Activated naive CD4-positive, alpha-beta T cell (primary cell): ENCODE measurements at places on chromosomes 3 and 15.
A peak's percentile ranks its signal among the peaks of the same experiment; 100 is the strongest.

DNA sequence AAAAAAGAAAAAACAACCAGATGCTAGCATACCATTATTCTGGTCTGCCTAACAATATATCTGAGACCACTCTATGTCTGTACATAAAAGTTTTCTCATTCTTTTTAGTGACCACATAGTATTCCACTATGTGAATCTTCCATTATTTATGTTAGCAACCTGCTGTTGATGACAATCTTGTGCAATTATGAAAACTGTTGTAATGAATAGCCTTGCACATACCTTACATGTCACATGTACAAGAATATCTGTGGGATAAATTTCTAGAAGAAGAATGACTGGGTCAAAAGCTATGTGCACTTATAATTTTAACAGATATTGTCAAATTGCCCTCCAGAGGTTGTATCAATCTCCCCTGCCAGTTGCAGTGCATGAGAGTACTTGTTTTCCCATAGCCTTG, 62.5 kb downstream of the ARHGAP31 start:
- no peak for DNase-seq

GRCh38 chr15:77038312-77039216, 32.3 kb downstream of the TSPAN3 start:
- no peak for DNase-seq

GRCh38 chr3:18489939-18490338, 64.8 kb upstream of the SATB1 start:
- no peak for DNase-seq

DNA sequence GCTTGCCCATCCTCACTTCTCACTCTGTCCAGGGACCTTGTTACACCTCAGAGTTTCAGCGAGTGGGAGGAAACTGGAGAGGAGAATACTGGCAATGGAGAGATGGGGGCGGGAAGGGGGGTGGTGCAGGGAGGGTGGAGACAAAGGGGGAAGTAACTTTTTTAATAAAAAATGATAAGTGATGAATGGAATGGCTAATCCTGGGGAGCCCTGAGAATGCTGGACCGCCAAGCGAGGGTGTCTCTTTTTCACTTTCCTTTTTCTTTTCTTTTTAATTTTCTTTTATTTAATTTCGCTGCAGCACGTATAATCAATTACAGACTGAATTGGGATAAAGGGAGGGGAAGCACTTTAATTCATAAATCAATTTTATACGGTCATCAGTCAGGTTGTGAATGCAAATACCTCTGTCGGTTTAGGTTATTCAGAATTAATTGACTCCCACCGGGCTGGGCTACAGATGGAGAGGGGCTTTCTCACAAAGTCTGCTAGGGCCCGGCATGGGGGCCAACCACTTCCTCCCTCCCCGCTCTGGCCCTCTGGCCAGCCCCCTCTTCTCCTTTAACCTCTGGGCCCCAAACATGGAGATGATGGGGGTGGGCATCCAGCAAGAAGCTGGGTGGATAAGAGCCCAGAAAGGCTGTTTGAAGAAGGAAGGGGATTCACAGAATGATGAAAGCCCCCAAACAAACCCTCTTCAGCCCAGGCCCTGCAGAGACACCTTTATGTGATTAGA, 106.8 kb upstream of the BOC start:
- DNase-seq = no peak

DNA sequence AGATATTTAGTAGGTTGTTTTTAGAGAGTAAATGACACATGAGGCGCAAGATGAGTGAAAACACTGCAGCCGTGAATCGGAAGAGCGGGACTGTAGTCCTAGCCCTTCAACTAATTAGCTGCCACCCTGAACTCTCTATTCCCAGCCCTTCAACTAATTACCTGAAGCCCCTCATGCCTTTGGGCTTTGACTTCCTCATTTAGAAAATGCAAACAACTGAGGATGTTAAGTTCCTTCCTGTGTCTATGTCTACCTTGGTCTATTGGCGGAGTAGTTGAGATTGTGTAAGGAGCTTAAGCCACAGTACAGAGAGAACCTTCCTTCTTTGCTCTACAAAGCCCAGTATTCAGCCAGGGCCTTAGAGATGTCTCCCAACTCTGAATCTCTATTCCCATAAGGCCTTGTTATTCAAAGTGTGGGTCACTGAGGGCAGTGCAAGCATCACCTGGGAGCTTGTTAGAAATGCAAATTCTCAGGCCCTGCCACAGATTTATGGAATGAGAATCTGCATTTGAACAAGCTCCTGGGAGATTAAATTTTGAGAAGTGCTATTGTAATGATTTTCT, 71.8 kb upstream of the SCN5A start:
- no peak for DNase-seq

DNA sequence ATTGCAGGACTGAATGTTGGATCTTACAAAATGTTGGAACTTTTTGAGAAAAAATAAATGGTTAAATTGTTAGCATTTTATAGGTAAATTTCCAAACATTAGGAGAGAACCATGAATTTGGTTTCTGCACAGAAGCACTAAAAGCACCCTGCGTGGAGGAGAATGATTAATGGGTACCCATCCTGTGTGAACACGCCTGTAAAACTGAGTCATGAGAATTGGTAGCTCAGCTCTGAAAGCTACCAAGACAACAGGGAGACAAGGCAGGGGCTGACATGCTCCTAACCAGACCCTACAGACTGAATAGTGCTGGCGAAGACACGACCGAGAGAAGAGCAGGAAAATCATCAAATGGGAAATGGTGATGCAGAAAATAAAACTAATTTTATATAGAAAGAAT, 32.4 kb upstream of the MTMR10 start:
- no peak for DNase-seq

DNA sequence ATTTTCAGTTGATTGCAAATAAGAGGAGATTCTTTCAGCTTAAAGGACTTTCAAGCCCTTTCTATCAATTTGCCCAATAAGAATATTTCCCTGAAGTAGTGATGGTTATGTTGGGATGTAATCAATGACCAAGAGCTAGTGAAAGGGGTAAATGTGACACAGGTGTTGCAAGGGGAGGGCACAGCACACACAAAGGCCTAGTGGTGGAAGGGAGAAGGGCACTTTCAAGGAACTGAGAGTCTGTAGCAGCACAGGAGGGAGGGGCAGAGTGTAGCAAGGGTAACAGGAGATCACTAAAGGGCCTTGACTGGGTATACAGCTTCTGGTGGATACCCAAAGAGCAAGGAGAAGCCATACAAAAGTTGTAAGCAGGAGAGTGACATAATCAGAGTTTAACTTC, 217.8 kb upstream of the ARHGEF26 start:
- DNase-seq = no peak

DNA sequence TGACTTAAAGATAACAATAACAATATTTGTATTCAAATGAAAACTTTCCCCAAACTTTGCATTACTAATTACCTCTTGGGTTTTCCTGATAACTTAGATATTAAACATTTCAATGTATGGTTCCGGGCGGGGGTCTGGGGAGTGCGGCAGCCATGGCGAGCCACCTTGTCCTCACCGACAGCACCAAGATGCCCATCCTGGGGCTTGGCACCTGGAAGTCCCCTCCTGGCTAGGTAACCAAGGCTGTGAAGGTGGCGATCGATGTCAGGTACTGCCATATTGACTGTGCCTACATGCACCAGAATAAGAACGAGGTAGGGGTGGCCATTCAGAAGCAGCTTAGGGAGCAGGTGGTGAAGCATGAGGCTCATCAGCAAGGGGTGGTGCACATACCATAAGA, 478.7 kb downstream of the CNTN3 start:
- DNase-seq = no peak

GRCh38 chr3:127012091-127012490, 29.2 kb downstream of the PLXNA1 start:
- no peak for DNase-seq

- DNase-seq = no peak
Measured at GRCh38 chr3:65883613-65884012, 155.1 kb downstream of the MAGI1 start.

DNA sequence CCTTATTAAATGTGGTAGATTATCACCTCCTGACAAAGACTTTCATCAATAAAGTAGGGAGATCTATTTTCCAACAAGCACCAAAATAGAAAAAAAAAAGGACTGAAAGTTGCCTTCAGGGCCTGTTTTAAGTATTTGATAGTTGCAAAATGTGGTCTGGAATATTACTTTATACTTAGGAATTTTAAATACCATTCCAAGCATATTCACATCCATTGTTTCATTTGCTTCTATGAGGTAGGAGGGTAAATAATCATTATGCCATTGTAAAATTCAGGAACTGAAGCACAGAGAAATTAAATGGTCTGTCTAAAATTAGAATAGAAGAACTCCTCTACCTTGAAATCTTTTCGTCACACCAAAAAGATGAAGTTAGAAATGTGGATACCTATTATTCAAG, 110.0 kb downstream of the TMCC1 start:
- no peak for DNase-seq

GRCh38 chr3:115903843-115904242, 280.5 kb downstream of the GAP43 start:
- DNase-seq = no peak

DNA sequence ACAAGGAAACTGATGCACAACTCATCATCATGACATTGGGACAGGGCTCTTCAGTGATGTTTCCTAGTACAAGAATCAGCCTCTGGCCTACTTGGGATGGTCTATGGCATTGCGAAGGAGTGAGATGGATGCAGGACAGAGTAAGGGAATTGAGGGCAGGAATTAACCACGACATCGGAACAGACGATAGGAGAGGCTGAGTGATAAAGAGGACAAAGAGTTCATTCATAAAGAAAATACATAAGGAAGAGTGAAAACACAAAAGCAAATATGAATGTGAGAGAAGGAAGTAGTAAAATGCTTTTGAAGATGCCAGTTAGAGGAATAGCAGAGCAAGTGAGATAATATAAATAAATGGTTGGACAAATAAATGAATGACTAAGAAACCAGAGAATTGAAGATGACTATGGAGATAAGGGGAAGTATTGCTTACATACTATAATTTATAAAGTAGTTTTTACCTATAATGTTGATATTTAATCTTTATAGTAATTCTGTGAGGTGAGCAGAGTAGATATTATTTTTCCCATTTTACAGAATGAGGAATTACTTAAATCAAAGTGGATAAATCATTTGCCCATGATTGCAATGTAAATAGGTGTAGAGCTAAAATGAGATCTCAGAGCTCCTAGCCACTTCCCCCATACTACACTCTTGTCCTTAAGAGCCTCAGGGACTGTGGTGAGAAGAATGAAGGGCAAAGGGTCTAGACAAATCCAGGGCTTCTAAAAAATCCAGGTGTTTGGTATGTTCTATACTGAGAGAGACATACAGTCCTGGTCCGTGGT, 203.3 kb downstream of the DTWD1 start:
- DNase-seq = no peak

DNA sequence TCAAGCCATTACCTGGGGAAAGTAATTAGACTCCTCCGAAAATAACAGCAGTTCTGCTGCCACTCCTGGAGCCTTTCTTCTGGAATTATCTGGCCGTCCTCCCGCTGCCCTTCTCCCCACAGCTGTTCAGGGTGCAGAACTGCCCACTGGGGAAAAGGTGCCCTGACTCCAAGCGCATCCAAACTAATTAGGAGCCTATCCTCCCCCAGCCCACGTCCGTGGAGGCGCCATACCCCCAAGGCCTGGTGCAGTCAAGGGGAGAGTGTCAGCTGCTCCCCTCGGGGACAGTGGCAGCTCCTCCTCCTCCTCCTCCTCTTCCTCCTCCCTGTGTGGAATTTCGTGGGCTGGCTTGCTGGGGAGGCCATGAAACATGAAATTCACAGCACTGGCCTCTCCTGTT, 177.2 kb downstream of the XXYLT1 start:
- DNase-seq = no peak

GRCh38 chr3:156826144-156826895, at the start of gene LEKR1:
TSS of gene LEKR1 (plus strand) at chr3:156826353. CDS start at chr3:156829330, 2,977 bp downstream.
- DNase-seq = peak; percentile 44

DNA sequence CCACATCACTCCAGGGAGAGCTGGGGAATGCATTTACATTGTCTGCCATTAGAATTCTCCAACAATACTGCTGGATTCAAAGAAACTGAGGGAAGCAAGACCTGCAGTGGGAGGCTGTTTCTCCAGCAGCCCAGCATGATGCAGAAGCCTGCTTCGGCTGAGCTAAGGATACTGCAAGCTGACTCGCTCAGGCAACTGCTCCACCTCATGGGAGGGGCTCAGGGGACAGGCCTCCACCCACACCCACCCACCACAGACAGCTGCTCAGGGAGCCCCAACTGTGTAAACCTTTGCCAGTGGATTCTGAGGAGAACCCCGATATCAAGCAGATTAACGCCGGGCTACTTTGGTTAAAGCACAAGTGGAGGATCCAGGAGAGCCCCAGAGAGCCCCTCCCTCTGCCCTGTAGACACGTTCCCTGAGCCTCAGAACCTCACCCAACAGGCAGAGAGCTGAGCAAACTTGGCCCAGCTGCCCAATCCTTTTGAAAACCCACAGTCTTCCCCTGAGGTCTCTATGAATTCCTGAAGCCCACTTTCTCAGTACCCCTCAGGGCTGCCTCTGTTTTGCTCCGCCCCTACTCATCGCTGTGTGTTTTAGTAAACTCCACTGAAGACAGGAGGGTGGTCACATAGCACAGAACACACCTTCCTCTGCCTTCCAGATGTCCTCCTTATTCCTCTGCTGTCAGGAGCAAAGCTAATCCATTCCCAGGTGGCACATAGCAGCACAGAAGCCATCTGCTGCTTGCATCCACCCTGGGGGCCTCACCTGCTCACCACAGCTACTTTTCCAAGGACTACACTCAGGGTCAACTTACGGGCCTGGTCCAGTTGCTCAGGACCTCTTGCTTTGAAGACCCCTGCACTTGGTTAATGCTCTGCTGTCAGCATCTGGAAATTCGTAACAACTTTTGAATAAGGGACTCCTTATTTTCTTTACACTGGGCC, 269.0 kb downstream of the ABHD5 start:
- DNase-seq = no peak

GRCh38 chr3:190762801-190763200, 99.7 kb downstream of the GMNC start:
- no peak for DNase-seq

GRCh38 chr15:70584838-70585706, 178.3 kb downstream of the UACA start:
- peak; percentile 61 for DNase-seq

DNA sequence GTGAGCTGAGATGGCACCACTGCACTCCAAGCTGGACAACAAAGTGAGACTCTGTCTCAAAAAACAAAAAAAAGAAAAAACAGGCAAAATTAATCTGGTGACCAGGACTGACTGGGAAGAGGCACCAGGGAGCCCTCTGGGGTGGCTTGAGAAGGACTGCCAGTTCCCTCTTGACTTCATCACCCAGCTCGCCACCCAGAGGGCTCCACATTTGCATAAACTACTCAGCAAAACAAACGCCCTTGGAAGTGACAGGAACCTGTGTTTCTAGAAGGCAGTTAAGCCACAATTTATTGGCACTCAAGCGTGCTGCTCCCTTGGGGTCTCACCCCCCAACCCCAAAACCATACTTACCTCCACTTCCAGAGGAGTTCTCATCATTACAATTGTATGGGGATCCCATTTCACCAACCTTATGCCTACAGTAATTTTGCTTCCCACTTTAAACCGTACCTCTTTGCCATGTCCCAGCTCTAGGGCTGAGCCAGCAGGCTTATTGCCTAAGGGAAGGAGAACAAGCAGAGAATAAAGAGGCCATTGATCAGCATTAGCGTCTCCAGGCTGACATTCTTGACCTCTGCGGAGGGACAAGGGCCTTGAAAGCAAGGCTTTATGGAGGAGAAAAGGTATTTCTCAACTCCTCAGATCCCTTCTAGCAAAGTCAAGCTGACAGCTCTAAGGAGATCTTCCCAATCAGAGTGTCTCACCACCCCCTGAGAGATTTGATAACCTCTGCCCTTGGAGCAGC, 357.4 kb downstream of the SHQ1 start:
- no peak for DNase-seq

GRCh38 chr3:5217824-5218595, 30.5 kb downstream of the EDEM1 start:
- no peak for DNase-seq

- DNase-seq = no peak
Measured at GRCh38 chr3:27565201-27565852, 81.1 kb upstream of the SLC4A7 start.
